ENCODE measurements at places on chromosomes 4 and X.

GRCh38 chr4:12231098-12231497 is 802.4 kb upstream of the HS3ST1 start:
- DNase-seq = no peak

DNA sequence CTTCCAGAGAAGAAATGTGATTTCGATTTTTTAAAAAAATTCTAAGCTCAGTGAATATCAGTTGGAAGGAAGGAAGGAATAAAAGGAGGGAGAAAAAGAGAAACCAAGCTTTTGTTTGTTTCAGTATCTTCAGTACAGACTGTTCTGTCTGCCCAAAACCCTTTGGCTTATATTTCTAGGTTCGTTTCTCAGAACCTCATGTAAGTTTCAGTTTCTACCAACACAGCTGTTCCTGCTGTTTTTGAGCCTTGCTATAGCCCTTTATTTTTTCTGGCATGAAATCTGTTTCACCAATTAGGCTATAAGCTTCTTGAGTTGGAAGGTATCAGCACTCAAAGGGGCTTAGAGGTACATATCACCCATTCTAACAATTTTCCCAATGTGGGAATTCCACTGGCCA is 157.9 kb downstream of the GBA3 start:
- DNase-seq = no peak

DNA sequence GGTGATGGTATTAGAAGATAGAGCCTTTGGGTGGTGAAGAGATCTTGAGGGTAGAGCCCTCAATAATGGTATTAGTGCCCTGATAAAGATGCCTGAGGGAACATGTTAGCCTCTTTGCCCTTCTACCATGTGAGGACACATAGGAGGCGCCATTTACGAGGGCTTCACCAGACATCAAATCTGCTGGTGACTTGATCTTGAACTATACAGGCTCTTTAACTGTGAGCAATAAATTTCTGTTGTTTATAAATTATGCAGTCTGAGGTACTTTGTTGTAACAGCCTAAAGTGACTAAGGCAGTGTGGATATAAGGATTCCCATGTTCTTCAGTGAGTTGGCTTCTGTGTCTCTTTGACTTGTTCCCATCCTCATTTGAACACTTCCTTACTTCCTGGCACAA is 11.8 kb downstream of the MOB1B start:
- no peak for DNase-seq

DNA sequence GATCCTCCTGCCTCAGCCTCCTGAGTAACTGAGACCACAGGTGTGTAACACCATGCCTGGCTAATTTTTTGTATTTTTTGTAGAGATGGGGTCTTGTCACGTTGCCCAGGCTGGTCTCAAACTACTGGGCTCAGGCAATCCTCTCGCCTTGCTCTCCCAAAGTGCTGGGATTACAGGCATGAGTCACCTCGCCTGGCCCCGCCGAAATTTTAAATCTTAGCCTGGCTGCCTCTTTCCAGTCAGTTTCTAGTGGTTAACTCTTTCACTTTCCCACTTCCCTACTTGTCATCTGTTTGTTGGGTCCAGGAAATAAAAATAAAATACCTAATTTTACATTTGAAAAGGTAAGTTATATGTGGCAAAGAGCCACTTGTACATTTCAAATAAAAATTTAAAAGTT is 62.4 kb downstream of the TMEM165 start:
- peak; percentile 51 for DNase-seq

- no peak for DNase-seq
These were observed 80.5 kb downstream of the ZNF330 start for GRCh38 chr4:141301216-141301615.

DNA sequence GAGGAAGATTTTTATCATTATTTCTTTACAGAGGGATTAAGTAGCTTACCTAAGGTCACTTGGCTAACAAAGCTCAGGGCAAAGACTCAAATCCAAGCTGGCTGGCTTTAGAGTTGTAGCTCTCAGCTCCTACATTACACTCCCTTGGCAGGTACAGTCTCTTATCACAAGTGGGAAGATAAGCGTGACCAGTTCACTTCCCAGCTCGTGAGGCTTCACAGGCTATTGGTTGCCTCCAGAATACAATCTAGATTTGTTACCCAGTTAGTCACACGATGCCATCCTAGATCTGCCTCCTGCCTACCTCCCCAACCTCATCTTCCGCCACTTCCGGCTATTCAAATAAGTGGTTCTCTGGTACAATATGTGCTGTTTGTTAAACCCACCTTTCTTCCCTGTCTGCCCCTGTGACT is 3.7 kb downstream of the MMRN1 start:
- no peak for DNase-seq

- DNase-seq = no peak
These were observed 480.1 kb upstream of the FTHL17 start for GRCh38 chrX:31551913-31552312.

- DNase-seq = no peak
These were observed 20.1 kb upstream of the ZNF41 start for GRCh38 chrX:47503151-47503550.

GRCh38 chrX:55488006-55488592 is 1.5 kb downstream of the USP51 start:
- DNase-seq = no peak

- no peak for DNase-seq
These were observed 54.7 kb downstream of the OTC start for GRCh38 chrX:38407126-38407525.

DNA sequence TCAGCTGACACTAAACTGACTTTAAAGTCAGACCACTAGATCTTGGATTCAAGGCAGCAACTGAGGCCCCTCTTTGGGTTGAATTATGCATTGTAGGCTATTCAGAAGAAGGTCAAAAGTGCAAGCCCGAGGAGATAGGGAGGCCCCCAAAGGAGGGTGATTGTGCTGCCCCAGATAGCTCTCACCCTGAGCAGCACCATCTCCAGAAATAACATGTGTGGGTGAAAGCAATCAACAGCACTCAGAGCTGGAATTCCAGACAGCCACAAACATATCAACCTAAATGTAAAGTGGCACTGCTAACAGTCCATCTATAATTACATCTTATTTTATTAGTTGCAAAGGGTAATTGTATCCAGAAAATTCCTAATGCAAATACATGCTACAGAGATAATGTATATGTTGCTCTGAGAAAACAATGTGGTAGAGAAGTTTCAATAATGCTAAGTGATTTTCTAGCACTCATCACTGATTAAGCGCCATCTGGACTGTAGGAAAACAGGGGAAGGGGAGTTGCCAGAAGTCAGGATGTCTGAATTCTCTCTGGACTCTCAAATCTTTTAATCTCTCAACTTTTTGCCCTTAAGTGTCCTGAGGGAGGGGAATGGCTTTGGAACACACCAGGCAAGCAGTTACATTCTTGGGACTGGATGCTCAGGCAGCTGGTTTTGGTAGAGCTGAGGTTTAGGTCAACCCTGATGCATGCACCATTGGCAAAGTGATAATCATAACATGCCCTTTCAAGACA is 61.8 kb upstream of the SFRP2 start:
- DNase-seq = no peak

GRCh38 chrX:48751343-48751742 is 10.2 kb upstream of the GLOD5 start:
- DNase-seq = no peak

DNA sequence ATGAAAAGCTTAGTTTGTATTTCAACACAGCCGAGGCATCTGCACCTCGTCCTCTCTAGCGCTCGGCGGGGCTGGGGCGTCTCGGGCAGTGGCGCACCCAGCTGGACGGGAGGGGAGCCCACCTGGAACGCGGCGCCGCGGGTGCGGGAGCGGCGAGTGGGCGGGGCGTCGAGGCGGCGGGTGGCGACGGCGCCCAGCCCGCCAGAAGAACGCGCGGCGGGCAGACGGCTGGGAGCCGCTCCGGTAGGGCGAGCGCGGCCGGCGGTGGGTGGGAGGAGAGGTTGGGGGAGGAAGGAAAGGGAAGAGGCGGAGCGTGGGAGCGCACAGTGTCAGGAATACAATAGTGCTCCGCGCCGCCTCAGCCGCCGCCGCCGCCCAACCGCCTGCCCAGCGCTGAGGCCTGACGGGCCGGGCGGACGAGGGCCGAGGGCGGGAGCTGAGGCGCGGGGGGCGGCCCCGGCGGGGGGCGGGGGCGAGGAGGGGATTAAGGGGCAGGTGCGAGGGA is at the start of gene JADE3:
TSS of gene JADE3 (plus strand) at position 324 of the 505 bp plus-strand sequence. CDS start 72,474 bp downstream, outside the sequence.
- DNase-seq = peak; percentile 77

GRCh38 chr4:112426416-112426815 is 89.6 kb downstream of the NEUROG2 start:
- DNase-seq = no peak

- DNase-seq = no peak
These were observed 1.2 kb downstream of the POU3F4 start for GRCh38 chrX:83509254-83509801.

- no peak for DNase-seq
These were observed 32.1 kb upstream of the MSN start for GRCh38 chrX:65635378-65635777.

DNA sequence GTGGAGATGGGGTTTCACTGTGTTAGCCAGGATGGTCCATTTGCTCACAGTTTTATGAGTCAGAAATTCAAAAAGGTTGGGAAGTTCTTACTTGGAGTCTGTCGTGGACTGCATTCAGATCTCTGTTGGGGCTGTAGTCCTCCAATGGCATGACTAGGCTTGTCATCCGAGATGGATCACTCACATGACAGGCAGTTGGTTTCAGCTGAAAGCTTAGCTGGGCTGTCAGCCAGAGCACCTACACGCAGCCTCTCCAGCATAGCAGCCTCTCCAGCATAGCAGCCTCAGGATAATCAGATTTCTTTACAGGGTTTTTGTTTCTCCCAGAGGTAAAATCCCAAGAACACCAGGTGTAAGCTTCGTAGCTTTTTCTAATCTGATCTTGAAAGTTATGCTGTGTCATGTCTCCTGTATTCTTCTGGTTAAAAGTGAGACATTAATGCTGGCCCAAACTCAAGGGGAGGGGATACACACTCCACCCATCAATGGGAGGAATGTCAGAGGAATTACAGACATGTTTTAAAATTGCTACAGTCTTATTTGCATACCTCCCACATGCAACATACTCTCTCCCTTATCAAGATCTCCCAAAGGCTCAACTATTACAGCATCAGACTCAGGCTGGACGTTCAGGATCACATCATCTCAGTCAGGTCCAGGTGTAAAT is 31.6 kb upstream of the SOD3 start:
- peak; percentile 25 for DNase-seq

DNA sequence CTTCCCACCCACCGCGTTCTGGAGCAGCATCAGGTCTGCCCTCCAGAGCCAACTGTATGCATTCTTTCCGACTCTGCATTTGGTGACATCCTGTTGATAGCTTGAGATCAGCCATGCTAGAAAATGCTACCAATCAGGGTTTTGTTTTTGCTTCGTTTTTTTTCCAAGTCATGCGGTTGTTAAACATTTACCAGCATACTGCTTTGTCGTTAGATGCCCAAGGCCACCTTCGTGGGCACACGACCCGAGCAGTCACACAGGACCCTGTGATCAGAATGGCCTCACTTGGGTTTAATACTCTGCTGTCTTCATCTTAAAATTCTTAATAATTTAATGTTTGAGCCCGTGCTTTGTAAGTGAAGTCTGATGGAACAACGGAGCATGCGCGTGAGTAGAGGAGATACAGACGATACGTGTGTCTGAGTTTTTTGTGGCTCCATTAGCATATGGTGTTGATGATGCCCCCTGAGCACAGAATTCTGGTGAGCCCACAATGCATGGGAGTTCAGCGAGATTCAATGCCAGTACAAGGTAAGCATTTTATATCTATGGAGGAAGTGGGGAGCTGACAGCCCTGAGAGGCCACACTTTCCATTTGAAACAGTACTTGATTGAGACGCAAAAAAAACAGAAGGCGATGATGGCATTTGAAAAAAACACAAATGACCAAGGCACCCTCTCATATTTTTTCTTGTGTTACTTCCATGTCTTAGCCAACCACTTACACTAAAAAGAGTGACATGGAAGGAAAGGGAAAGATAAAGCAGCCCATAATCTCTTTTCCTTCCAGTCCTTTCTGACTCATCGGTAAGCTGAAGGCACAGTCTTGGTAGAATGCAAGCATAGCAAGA is 323.6 kb downstream of the BCOR start:
- DNase-seq = no peak

GRCh38 chrX:14946606-14947155 is 73.5 kb downstream of the MOSPD2 start:
- no peak for DNase-seq

DNA sequence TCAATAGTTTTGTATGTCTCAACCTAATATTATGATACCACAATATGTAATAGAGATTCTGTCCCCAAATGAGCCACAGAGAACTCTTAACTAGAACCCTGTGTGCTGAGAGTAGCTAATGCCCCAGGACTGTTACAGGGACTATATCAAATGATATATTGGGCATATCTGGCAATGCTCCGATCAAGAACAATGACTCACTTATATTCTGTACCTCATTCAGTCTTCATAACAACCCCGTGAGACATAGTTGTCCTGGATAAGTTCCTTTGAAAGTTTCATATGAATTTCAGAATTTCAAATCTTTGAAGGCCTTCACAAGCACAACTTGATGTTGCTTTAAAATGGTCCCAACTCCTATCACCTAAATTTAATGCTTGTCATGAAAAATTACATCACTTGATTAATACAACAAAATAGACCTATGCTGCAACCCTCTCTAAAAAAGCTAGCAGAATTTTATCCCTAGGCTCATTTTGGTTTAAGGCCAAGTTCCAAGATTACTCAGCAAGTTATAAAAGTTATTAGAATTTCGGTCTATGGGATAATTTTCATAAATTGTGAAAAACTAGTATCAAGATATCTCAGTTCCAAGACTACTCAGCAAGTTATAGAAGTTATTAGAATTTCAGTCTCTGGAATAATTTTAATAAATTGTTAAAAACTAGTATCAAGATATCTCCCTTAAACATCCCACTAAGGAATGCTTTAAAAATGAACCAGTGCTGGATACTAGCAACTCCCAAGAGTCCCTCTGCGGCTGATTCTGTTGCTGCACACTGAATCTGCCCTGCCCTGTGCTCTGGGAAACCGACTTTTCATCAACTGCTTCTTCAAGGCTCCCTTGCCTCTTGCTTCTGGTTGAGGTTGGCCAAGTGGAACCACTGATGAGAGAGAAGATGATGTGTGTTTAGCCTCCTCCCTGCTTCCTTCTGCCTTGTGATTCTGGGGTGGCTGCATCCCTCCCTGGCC is 6.0 kb upstream of the ANXA3 start:
- peak; percentile 37 for DNase-seq

- DNase-seq = no peak
These were observed 14.7 kb downstream of the BCORL1 start for GRCh38 chrX:129997086-129997485.

GRCh38 chr4:82124365-82124764 is 249.4 kb downstream of the HNRNPD start:
- DNase-seq = no peak

GRCh38 chrX:132664273-132664672 is 175.4 kb upstream of the MBNL3 start:
- no peak for DNase-seq

DNA sequence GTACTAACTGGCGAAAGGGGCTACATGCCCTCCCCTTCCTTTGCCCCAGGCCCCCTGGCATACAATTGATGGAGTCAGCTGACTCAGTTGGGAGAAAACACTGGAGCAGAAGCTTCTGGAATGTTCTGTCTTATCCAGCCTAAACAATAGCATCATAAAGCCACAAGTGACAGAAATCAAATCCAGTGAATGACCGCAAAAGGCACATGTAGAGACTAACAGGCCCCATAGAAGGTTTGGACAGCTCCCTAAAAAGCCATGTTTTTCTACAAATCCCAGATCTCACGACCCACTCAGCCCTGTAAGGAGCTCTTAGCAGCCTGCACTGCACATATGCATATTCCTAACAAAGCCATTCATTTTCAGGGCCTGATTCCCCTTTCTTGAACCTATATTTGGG is 25.1 kb downstream of the SCARB2 start:
- DNase-seq = no peak

Measured in urothelium cell line (cell line).